ENCODE measurements at places on chromosomes 5 and 9.

GRCh38 chr9:122138560-122139268, 20.9 kb downstream of the NDUFA8 start:
- DNase-seq = no peak

GRCh38 chr5:159067201-159067600, 32.5 kb downstream of the EBF1 start:
- DNase-seq = no peak

GRCh38 chr5:88279584-88279983, 10.9 kb upstream of the TMEM161B start:
- DNase-seq = no peak

GRCh38 chr9:100222674-100223073, 123.6 kb downstream of the INVS start:
- DNase-seq = no peak

GRCh38 chr9:88745276-88746001, 210.5 kb downstream of the NXNL2 start:
- no peak for DNase-seq

GRCh38 chr5:180172447-180173197, 36.4 kb downstream of the RASGEF1C start:
- no peak for DNase-seq

DNA sequence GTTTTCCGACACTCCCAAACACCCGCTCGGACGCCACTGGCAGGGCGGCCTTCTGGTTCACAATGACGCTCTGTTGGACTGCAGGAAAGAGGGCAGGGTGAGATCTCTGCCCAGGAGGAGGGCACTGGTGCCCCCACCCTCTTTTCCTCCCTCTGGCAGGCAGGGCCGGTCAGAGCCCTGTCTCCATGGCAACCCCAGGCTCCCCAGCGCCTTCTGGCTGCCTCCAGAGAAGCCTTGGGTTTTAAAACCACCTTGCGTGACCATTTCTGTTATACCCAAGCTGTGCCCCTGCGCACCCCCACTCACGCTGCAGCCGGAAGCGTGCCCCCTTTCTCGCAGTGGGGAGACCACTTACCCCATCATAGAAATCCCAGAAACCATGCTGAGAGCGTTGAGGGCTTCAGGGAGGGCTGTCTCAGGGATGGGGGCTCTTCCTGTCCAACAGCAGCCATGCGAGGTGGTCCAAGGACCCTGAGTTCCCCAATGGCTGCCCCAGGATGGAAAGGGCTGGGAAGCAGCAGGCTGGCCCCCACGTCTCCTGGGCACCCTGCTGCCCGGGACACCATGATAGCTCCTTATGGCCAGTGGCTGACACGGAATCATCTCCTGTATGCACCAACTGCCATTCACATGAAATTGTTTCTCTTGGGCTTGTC, 7.3 kb downstream of the C9orf50 start:
- no peak for DNase-seq

DNA sequence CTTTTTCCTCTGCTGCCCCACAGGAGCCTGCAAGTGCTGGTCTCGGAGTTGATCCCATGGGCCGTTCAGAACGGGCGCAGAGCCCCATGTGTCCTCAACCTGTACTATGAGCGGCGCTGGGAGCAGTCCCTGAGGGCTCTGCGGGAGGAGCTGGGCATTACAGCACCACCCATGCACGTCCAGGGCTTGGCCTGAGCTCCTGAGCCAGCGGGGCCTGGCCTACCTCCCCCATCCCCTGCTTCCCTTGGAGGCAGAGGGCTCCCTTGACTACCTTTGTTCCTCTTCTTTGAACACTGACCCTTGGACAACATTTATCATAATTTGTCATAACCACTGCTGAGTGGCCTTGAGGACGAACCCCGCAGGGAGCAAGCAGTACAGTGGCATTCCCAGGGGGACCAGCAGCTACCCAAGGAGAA, 6.9 kb upstream of the SLC27A4 start:
- DNase-seq = no peak

DNA sequence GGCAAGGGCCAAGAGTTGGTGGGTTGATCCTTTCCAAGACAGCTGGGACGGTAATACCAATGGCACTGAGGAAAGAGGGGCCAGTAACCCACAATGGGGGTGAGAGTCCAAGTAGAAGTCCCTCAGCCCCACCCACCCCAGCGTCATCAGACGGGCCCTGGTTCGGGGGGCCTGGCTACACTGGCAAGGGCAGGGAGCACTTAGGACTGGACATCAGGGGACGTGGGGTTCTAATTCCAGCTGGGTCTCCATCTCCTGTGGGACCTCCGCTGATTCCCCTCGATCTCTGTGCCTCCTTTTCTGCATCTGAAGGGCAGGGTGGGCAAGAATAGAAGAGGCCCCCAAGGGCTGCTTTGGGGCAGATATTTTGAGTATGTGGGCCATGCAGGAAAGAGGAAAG, 53.5 kb upstream of the FCN1 start:
- DNase-seq = no peak

- no peak for DNase-seq
Observed at GRCh38 chr9:86751207-86751606, 196.1 kb downstream of the GAS1 start.

- DNase-seq = no peak
Observed at GRCh38 chr5:57509501-57510260, 27.1 kb upstream of the ACTBL2 start.

DNA sequence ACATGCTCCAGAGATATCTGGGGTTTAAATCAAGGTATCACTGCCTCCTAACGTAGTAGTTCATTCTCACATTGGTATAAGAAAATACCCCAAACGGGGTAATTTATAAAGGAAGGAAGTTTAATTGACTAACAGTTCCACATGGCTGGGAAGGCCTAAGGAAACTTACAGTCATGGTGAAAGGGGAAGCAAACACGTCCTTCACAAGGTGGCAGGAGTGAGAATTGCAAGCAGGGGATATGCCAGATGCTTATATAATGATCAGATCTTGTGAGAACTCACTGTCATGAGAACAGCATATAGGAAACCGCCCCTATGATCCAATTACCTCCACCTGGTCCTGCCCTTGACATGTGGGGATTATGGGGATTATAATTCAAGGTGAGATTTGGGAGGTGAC, 1280.2 kb upstream of the C9orf72 start:
- no peak for DNase-seq

GRCh38 chr9:31671011-31671410, 713.4 kb upstream of the ACO1 start:
- DNase-seq = no peak

DNA sequence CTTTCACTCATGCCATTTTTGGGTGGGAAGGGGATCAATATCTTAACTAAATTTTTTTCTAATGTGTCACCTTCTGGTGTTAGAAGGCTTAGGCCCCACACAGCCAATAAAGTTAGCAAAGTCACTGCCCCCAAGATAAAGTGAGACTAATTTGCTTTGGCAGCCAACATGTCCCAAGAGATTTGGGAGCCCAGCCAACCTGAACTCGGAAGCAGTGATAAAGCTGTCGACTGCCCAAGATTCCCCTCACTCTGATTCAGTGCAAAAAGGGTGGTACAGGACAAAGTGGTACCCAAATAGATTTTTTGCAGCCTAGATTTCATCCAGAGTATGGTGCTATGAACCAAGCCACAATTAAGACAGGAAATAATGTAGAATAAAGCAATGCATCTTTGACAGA, 572.5 kb upstream of the ARRDC3 start:
- DNase-seq = no peak

DNA sequence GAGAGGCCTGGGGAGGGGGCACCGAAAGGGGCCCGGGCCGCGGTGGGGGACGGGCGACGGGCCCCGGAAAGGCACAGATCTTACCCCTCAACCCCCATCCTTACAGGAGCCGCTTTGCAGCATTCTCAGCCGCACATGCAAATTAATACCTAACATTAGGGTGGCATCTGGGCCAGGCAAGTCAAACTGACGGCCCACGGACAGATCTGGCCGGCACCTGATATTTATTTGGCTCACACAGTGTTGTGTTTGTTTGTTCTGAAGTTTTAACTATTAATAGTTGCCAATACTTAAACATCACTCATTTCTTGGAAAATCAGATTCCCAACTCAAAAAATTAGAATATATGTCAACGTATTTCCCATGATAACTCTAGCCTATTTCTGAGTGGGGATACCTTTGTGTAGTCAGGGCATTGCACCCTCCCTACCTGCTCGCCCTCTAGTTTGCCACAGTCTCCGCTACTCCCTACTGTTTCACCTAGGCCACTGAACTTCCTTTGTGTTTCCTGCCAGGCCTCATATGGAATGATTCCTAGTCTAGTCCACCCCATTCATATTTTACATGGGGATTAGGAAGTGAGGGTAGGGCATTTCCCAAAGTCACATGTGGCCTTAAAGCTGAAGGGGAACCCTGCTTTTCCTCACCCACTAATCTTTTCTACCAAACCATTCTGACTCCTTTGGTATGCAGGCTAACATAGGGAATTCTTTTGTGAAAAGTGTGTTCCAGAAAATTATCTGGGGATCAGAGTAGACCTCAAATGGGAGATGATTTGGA, 71.9 kb upstream of the LARP1 start:
- DNase-seq = no peak

- no peak for DNase-seq
Observed at GRCh38 chr5:97842687-97843086, 659.6 kb upstream of the RIOK2 start.

DNA sequence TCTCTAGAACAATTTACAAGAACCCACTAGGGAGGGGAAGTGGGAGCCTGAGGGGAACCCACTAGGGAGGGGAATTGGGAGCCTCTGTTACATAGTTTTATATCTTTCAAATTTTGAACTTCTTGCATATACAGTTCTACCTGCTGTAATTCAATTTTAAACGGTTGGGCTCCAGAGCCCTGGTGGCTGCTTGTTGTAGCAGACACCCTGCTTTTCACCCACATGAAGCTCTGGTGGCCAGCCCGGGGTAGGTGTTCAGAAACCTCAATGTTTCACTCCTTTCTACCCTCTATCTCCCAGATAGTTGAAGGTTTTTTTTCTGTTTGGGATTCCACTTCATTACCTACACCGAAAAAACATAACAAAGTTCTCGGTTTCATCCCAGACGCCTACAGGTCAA, 124.4 kb downstream of the TMEM174 start:
- no peak for DNase-seq

- no peak for DNase-seq
Observed at GRCh38 chr9:122827761-122828093, 661 bp downstream of the PDCL start.

DNA sequence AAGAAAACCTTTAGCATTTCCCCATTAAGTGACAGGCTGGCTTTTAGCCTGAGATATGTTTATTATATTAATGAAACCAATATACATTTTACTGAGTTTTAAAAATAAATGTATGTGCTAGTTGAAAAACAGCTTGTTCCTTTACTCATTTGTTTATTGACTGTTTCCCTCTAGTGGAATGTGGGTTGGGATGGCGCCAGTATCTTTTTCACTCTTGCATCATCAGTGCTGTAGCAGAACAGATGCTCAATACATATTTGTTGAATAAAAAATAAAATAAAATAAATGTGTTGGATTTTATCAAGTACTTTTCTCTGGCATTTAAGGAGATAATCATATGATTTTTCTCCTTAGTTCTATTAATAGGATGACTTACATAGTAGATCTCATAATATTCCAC, 43.0 kb downstream of the FSTL4 start:
- no peak for DNase-seq

DNA sequence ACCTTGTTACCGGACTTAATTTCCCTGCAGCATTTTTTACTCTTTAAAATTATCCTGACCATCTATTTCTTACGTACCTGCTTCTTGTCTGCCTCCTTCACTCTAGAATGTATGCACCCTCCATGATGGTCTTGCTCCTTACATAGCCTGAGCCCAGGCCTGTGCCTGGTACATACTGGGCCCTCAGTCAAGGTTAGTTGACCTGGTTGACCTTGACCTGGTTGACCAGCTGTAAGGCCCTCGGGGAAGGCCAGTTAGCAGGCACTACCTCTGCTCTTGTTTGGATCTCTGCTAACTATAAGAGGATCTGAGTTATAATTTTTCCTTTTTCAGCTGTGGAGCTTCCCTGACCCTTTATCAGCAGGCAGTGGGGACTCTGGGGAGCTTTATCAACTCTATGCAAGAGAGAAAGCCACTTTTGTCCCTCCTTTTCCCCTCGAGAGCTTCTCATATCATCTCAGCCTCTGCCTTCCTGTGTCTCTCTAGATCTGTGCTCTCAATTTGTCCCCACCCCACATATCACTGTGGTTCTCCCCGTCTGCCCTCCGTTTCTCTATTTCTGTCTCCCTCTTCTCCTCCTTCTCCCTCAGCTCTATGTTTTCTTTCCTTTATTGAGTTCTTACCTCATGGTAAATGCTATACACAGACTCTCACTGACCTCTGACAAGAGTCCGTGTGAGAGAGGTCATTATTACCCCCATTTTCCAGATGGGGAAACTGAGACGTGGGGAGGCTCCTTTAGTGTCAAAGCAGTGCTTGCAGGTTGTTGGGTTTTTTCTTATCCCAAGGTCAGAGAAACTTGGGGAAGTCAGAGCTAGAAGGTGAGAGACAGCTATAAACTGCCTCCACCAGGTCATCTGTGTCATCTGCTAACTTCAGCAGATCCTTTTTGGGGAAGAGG, 28.6 kb downstream of the SPRY4 start:
- DNase-seq = no peak

GRCh38 chr5:43947935-43948334, 345.0 kb downstream of the NNT start:
- no peak for DNase-seq

- no peak for DNase-seq
Observed at GRCh38 chr9:70579686-70580085, 165.2 kb upstream of the KLF9 start.

DNA sequence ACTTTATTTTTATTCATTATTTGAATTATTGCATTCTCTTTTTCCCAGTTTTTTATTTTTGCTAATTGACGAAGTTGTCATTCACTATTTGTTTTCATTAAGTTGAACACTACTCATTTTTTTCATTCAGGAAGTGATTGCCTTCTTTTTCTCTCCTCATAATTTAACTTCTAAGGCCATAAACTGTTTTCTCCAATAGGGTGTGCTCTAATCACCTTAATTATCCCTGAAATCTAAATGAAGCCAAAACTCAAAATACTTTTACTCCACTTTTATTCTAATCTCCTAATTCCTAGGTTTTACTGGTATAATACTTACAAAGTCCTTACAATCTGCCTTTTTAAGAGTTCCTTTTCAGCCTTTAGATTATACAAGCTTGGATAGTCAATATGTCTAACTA, 2.9 kb upstream of the OR13C2 start:
- no peak for DNase-seq

DNA sequence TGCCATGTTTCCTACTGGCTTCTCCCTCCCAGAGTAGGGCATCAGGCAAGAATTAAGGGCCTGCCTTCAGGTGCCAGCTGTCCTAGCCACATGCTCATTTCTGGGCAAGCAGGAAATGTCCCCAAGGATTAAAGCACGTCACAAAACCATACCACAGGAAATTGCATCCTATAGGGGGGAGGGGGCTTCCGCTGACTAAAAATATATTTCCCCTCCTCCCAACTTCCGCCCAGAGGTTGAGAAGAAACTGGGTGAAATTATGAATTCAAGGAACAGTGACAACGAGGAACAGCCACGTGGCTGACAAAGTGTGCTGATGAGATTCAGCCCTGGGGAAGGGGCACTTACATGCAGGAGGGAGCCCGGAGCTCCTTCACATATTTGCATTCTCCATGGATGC, 4.1 kb downstream of the HBEGF start:
- no peak for DNase-seq

All from activated CD4-positive, alpha-beta T cell treated with anti-CD3 and anti-CD28 coated beads, Interleukin-2, amount 50 U/mL, for 24 hours (primary cell).